ENCODE measurements at places on chromosomes 7 and 10. TPM values are rescaled to one million over a fixed set of nuclear protein-coding genes. Genes with fewer than 3 reads are reported as not detected.

The HOXA13 gene
- under 0.01 TPM for total RNA-seq

The LDB1 gene
- total RNA-seq = 35.0 TPM

The SFXN2 gene
- total RNA-seq = 7.5 TPM

The SRRM3 gene
- 0.56 TPM for total RNA-seq

The PDZD7 gene
- total RNA-seq = 3.1 TPM

The PRLHR gene
- total RNA-seq = not detected

The ASB10 gene
- not detected for total RNA-seq

The PWWP2B gene
- 10.7 TPM for total RNA-seq

The CHST15 gene
- total RNA-seq = 1.7 TPM

The EBF3 gene
- 11.6 TPM for total RNA-seq

The MYL10 gene
- not detected for total RNA-seq

The C1GALT1 gene
- 58.7 TPM for total RNA-seq

The COL17A1 gene
- total RNA-seq = 1.2 TPM

The SYT15B gene
- 0.28 TPM for total RNA-seq

Data from regular cardiac myocyte (primary cell).